ENCODE measurements at places on chromosomes 7 and 10.

DNA sequence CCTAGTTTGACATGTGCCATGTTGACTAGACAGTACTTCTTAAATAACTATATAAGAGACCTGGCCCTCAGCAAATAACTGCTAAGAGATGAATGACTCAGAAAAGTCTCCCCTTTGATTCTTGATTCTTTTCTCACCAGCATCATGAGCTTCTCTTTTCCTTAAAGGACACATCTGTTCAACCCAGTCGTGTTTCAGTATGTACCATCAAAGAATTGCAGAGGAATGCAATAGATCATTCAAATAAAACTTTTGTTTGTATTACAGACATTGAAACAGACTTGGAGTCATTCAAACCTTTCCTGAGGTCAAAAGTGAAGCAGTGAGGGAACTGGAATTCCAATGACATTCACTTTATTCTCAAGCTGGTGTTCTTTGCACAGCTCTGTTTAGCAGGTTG, 598.3 kb upstream of the GHITM start:
- no peak for DNase-seq

DNA sequence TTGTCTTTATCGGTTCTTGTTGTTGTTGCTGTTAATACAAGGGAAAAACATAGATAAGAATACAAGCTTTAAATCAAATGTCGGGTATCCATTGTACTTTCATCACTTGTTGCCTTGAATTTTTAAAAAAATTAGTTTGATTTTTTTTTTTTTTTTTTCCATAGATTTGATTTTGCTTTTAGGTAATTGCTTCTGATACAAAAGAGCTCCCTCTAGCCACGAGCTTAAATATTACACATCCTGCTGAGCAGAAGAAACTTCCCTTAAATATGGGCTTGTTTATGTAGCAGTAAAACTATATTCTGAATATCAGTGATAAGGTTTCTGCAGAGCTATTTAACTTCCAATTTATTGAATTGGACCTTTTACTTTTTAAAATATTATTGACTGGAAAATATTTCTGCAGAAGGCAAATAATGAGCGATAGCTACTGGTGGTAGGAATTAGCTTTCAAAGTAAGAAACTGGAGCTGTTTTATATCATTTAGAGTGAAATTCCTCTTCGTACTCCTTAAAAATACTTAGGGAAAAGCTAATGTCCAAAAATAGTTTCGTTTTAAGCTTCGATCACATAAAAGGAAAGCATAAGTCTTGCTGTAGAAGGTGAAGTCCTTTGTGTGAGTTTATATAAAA, 216.9 kb downstream of the POLR1F start:
- no peak for DNase-seq

DNA sequence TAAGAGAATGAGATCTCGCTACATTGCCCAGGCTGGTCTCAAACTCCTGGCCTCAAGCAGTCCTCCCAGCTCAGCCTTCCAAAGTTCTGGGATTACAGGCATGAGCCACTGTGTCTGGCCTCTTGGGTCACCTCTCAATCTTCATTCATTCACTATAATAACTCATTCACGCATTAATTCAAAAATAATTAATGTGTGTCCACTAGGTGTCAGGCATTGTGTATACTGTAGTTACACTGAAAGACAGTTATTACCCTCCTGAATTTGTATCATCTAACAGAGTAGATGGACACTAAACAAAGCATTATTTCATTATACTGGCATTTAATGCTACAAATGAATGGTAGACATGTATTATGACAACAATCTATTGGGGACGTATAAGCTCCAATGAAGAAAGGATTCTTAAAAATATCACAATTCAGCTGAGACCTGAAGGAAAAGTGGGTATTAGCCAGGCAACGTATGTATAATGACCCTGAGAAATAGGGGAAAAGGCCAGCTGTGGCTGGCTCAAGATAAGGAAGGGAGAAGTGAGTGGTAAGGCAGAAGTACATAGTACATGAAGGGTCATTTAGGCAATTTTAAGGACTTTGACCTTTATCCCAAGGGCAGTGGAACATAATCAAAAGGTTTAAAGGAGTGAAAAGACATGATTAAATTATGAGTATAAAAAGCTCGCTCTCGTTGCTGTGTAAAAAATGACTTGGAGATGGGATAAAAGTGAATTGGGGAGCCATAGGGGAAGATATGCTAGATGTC, 150.7 kb downstream of the BTAF1 start:
- no peak for DNase-seq

GRCh38 chr7:142332421-142332820, 74.6 kb upstream of the PRSS58 start:
- no peak for DNase-seq

- DNase-seq: peak; percentile 26
Observed at GRCh38 chr7:75993689-75994387, 557 bp downstream of the TMEM120A start.

DNA sequence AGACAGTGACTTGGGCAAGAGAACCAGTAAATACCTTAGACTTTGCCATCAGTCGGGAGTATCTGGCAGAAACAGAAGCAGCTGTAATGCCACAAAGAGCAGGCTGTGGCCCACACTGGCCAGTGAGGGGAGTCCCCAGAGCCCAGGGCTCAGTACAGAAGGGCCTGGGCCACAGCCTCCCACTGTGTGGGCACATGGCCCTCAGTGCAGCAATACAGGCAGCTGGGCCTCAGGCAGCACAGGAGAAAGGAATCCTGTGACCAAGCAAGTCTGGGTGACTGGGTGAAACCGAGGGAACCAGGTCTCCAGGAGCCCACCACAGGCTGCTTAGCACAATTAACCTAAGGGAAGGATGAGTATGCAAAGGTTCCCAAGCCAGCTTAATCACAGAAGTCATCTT, 14.0 kb downstream of the WDR91 start:
- DNase-seq: no peak

GRCh38 chr10:30207485-30208052, 141.5 kb downstream of the MTPAP start:
- no peak for DNase-seq

GRCh38 chr10:71998840-71999194, 34.6 kb downstream of the CHST3 start:
- no peak for DNase-seq

GRCh38 chr10:9331583-9332008, 1277.1 kb downstream of the GATA3 start:
- no peak for DNase-seq

DNA sequence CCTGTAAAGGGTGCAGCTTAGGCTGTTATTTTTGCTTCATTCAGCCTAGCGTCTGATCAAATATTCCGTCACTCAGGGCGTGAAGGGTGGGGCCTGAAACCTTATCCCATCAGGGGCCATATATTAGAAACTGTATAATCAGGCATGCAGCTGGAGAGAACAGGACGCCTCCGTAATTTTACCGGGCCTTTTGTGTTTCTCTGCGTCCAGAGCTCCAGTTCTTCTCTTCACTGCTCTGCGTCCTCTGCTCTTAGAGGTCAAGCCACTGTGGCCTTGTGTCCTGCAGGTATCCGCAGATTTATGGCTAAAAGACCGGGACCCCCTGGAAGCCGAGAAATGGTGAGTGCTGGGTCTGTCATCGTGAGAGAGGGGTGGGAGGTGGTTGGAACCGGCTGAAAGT, at the start of gene ZNF735:
Gene ZNF735, plus strand, starts transcription at position 301 of the 400 bp plus-strand sequence. Its CDS starts 0 bp downstream, at position 301.
- DNase-seq: no peak

DNA sequence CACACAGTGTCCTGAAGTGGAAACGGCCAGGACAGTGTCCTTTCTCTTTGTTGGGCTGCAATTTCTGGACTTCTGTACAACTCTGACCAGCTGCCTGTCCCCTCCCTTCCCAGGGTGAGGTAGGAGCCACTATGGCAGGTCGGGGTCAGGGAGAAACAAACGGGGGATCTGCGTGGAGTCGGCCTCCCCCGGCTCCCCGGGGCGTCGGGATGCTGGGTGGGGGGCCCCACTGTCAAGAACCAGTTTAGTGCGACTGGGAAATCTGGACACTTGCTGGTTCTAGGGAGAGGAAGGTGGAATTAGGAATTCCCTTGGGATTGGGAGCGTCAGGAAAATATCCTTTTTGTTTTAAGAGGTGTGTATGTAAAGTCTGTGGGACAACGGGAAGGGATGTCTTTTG, 567 bp downstream of the SYCE1 start:
- no peak for DNase-seq

- DNase-seq: no peak
Observed at GRCh38 chr10:26733750-26734568, 36.5 kb downstream of the PDSS1 start.

GRCh38 chr7:64885520-64886240, 17.4 kb upstream of the ZNF273 start:
- no peak for DNase-seq

- DNase-seq: no peak
Observed at GRCh38 chr10:94299417-94299816, 63.3 kb downstream of the NOC3L start.

DNA sequence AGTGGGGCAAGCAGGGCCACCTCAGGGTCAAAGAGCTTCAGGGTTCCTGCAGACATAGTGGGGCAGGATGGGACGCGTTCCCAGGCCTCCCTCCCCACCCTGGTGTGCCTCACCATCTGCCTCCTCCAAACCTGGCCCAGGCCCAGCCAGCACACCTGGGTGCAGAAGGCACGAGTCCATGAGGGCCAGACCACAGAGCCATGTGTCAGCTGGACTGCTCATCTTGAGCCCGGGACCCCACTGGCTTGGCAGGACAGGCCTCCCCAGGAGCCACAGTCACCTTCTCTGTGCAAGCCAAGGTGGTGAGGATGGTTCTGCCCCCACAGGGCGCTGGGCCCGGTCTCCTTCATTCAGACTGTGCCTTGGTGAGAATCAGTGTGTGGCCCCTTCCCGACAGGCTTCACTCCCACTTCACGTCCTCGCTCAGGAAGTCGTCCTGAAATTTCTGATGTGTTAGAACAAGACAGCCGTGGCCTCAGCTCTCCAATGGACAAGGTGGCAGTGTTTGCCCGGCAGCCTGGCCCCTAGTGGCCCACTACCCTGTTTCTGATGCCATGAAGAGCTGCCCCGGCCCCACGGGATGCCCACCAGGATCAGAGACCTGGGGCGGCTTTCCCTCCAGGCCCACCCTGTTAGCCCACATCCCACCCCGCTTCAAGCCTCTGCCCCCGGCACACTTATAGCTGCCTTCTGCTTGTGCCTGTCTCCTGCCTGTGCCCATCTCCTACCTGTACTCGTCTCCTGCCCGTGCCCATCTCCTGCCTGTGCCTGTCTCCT, 59.6 kb upstream of the EBF3 start:
- no peak for DNase-seq

- DNase-seq: no peak
Observed at GRCh38 chr10:74891053-74891452, 64.7 kb downstream of the KAT6B start.

DNA sequence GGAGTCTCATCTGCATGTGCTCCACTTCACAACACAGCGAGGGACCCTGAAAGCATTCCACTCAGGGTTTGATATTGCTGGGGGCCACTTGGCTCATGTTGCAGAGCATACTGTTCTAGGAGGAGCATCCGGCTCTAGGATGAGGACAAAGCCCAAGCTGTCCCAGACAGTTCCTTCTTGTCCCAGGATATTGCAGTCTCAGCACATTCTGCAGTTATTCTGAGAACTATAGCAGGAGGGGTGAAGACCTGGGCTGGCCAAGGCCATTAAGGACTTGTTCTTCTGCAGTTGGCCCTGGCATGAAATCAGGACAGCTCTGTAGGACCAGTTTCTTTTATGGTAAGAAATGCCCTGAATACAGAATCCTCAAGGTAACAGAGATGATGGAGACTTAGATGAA, 48.9 kb upstream of the C10orf120 start:
- no peak for DNase-seq

- no peak for DNase-seq
Observed at GRCh38 chr10:78729800-78730199, 339.0 kb upstream of the ZMIZ1 start.

DNA sequence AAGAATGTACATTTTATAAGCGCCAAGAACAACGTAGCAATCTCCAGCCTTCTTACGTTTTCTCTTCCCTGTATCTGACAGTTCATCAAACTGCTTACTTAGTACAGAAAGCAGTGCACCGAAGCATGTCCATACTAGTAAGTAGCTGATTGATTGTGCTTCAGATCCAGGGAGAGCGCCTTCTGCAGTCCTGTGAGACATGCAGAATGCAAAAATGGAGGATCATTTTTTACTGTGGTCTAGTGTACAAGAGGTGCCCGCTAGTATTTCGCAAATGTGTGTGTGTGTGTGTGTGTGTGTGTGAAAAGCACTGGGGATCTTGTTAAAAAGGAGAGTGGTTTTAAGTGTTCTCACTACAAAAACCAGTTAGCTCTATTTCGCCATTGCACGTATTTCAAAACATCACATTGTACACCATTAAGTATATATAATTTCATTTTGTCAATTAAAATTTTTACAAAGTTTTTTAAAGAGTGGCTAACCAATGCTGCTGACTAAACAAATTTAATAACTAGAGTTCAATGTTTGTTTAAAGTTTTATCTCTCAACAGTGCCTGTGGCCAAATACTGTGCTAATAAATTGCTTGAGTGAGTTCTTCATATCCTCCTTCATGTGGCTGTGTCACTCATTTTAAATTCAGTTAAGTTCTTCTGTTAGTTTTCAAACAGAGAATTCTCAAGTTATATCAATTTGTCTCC, 99.6 kb downstream of the ZMYND11 start:
- no peak for DNase-seq

- no peak for DNase-seq
Observed at GRCh38 chr10:5234106-5234860, 37.6 kb downstream of the AKR1C4 start.

GRCh38 chr10:129695671-129696070, 228.6 kb downstream of the MGMT start:
- no peak for DNase-seq

- DNase-seq: peak; percentile 7
Observed at GRCh38 chr7:130831817-130832481, 97.9 kb upstream of the KLF14 start.

GRCh38 chr7:108584211-108584610, 14.5 kb downstream of the DNAJB9 start:
- no peak for DNase-seq

DNA sequence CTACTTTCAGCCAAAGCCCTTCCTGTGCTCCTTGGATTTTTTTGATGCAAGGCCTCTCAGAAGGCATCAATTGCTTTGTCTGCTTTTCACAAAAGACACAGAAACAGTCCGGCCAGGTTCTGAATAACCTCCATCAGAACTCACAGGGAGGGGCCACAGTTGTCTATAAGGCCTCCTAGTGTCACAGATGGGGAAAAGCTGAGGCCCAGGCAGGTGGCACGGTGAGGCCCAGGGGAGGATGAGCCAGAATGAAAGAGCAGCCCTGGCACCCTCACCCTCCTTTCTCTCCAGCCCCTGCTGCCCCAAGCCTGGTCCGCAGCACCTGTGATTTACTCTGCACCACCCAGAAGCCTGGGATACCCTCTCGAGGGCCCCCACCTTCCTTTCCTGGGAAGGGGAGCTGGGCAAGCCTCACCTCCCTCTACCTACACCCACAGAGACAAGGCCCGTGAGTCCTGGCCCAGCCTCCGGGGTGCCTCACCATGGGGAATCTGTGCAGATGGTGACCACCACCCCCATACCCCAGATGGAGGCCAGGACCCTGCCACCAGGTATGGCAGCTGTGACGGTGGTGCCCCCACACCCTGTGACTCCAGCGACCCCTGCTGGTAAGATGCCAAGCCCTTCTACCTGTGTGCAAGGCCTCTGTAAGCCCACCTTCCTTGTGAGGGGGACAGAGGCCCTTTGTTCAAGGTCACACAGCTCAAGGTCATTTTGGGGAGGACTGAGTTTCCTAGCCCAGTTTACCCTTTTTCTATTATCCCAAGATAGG, 26.2 kb upstream of the ZNF467 start:
- peak; percentile 78 for DNase-seq

GRCh38 chr10:118981946-118982345, 47.6 kb upstream of the NANOS1 start:
- DNase-seq: no peak
